ENCODE measurements at places on chromosomes 3 and 15. TPM values are rescaled to one million over a fixed set of nuclear protein-coding genes. Genes with fewer than 3 reads are reported as not detected.

GRCh38 chr15:40142428-40142827 lies 18.4 kb upstream of the BUB1B start:
- DNase-seq: no peak

CACNA2D2 gene
- 6.9 TPM for total RNA-seq

TRNT1 gene
- 26.5 TPM for total RNA-seq

SCN11A gene
- total RNA-seq: 1.6 TPM

NEK11 gene
- total RNA-seq: 18.7 TPM

GRCh38 chr3:88075497-88075896 lies 16.4 kb downstream of the ZNF654 start:
- DNase-seq: no peak

ACAP2 gene
- 34.2 TPM for total RNA-seq

DNA sequence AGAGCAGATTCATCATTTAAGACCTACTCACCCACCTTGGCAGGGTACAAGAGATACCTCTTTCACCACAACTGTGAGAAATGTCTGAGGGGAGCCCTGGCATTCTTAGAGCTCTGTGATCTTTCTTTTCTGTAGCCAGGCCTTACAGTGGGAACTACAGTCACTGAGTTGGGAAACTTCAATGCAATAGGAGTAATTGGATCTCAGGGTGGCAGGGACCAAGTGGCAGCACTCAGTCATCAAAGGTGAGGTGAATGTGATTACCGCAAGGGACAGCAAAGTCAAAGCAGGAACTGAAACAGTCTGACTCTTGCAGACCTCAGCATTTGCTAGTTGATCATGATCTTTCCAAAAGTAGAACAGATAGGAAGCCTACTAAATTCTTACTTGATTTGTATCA lies 7.2 kb upstream of the MCF2L2 start:
- no peak for DNase-seq
